Pulmonary artery endothelial cell (primary cell): ENCODE measurements at places on chromosomes 16 and 17. TPM values are rescaled to one million over a fixed set of nuclear protein-coding genes. Genes with fewer than 3 reads are reported as not detected.

DNA sequence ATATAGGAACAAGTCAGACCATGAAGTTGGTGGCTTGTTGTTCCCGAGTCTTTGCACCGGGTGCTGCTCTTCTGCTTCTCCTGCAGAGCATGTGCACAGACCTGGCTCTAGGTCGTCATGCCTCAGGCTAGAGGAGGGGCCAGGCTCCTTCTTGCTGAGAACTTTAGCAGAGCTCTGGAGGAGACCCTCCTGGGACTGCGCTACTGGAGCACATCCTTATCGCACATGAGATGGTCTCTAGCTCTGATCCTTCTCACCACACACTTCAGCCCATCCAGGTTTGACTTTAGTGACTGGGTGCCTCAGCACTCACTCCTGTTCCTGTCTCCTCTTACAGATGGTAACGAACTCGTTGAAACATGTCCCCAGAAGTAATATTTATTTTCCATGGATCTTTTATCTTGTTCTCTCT lies 14.9 kb downstream of the FOXK2 start:
- no peak for DNase-seq

Gene SRP68
- 35.2 and 44.1 TPM in 2 replicates for total RNA-seq

DNA sequence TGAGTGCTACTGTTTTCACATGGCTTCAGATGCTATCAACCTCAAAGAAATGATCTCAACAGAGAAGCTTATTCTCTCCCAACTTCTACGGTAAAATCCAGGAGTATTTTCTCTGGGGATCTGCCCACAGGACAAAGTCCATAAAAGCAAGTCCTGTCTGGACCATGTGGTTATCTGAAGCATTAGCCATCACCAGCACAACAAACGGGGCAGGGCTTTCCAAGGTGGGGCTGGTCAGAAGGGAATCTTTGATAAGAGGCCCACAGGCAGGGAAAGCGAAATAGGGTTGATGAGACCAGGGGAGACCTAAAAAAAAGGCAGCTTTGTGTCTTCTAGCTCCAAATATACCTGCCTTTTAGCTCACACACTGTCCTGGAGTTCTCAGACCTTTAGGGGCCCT lies 38.7 kb upstream of the CACNG3 start:
- no peak for DNase-seq

DNA sequence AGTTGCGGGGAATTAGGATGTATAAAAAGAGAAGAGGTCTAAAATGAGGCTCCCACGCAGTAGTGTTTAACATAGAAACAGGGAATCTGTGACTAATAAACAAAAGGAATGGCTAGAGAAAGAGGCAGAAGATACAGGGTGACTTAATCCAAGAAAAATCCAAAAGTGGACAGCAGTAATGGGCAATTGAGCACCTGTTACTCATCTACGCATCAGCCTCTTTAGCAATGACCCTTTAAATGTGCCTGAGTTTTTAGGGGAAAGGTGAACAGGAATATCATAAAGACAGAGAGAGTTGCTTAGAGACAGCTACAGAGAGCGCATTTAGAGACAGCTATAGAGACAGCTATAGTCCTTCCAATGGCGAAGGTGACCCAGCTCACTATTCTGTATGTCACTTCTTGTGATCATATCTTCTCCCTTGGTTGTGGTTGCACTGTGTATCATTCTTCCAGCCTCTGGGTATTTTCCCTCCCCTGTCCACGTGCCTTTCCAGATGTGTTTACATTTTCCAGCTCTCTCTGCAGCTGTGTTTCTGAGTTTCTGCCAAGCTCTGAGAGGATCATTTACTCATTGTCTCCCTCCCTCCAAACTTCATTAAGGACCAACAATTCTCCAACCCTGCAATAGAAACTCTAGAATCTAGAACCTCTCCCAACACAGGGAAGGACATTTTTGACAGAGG lies 61.5 kb downstream of the MYOCD start:
- no peak for DNase-seq

- DNase-seq, result no peak
Measured at GRCh38 chr16:52501746-52502145, 45.2 kb downstream of the TOX3 start.

- no peak for DNase-seq
Measured at GRCh38 chr17:2388020-2388682, 12.7 kb downstream of the MNT start.

- no peak for DNase-seq
Measured at GRCh38 chr16:55948230-55948629, 73.1 kb upstream of the CES5A start.

DNA sequence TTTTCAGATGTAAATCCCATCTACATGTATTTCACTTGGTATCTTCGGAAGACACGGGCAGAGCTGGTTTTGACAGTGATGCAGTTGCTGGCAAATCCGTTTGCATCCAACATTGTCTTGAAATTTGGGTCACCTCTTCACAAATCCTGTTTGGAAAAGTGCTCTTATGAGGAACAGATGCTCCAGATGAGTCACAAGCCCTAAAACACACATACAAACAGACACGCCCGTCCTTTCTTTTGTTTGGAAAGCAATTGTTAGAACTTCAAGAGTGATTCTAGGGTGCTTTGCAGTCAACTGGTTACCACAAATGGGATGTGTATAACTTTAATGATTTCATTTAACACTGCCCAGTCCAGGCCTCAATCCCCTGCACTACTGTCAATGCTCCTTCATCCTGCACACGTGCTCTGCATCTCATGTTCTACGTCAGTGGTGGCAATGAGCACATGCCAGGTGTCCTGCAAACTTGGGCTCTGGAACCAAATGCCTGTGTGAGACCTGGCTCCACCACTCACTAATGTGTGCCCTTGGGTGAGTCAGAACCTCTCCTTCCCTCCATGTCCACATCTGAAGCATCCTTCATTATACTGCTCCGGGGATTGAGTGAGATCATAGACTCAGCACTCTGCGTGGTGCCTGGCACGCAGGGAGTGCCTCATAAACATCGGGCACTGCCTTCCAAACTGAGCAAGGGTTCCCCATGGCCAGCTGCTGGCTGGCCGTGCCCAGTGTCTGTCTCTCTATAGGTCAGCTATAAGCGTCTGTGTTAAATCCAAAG lies 19.3 kb upstream of the FOXF1 start:
- no peak for DNase-seq

Gene TAT
- total RNA-seq, result not detected in 2 replicates

DNA sequence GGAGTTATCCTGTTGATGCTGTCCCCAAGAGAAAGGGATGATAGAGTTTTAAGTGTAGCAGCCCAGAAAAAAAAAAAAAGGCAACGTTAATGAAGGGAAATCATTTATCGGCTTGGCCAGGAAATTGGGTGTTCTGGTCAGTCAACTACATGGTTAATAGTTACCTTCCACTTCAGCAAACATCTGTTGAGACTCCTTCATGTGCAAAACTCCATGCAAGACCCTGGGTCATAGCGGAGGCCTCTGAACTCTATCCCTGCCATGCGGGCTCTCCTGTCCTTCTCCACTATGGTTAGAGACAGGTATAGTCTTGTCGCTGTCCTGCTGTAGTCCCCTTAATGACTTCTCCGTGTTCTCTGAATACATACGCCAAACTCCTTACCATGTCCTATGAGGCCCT lies 3.5 kb upstream of the LYRM9 start:
- no peak for DNase-seq

DNA sequence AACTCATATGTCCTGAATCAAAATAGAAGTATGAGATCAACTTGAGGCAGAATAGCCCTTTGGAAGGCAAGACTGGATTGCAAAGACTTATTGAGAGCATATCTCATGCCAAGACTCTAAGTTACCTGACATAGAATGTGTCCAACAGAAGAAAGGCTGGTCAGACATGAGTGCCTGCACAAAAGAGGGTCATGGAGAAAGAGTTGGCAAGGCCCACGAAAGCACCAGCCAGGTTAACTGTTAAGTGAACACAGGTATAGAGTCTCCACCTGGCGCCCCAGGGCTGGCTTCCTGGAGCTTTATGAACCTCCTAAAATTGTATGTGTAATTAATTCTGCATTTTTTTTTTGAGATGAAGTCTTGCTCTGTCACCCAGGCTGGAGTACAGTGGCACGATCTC lies 71.0 kb downstream of the CMC2 start:
- DNase-seq, result no peak

DNA sequence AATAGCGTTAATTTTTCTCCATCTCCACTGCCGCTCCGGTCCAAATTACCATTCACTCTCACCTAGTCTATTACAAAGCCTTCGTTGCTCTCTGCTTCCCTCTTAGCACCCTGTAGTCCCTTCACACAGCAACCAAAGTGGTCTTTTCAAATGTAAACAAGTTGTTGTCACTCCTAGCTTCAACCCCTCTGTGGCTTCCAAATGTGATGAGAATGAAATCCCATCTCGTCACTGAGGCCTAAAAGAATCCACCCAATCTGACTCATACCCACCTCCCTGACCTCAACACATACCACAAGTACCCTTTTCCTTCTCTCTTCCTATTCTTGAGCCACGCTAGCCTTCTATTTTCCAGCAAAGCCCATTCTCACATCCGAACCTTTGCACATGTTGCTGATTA lies 2.2 kb upstream of the PELP1 start:
- DNase-seq, result no peak
